ENCODE measurements at places on chromosomes 2 and 18. TPM values are rescaled to one million over a fixed set of nuclear protein-coding genes. Genes with fewer than 3 reads are reported as not detected.

TET3 gene
- total RNA-seq, result 10.8 TPM

PAIP2B gene
- total RNA-seq, result 8.6 TPM

IL36B gene
- not detected for total RNA-seq

RNU2-63P gene
- not detected for total RNA-seq

UGT1A10 gene
- total RNA-seq, result not detected

OSBPL6 gene
- total RNA-seq, result 2.3 TPM

ALPP gene
- not detected for total RNA-seq

SEPTIN10 gene
- 71.6 TPM for total RNA-seq

- H3K4me1 ChIP-seq, result no peaks in the 10 kb centered on the region
- no peaks in the 10 kb centered on the region for H3K36me3 ChIP-seq
- H3K4me3 ChIP-seq, result no peak overlapping the region
- H3K27me3 ChIP-seq, result no peaks in the 10 kb centered on the region
These were observed 66.8 kb upstream of the ASAP2 start for GRCh38 chr2:9139491-9140443.

- no peaks in the 10 kb centered on the region for H3K4me1 ChIP-seq
- no peaks in the 10 kb centered on the region for H3K36me3 ChIP-seq
- no peaks in the 10 kb centered on the region for H3K27me3 ChIP-seq
- no peak for DNase-seq
These were observed 251.9 kb upstream of the CHAC2 start for GRCh38 chr2:53515435-53516332.

- no peaks in the 10 kb centered on the region for H3K4me1 ChIP-seq
- no peak for DNase-seq
- no peaks in the 10 kb centered on the region for H3K36me3 ChIP-seq
- H3K4me3 ChIP-seq, result no peak overlapping the region
- H3K27ac ChIP-seq, result no peak overlapping the region
- no peaks in the 10 kb centered on the region for H3K27me3 ChIP-seq
These were observed 1389.7 kb downstream of the DSC3 start for GRCh38 chr18:29652797-29653196.

GRCh38 chr2:160349306-160349705 is 144.3 kb downstream of the RBMS1 start:
- peaks cover 15% of the 10 kb centered on the region for H3K4me1 ChIP-seq
- H3K27ac ChIP-seq, result no peak overlapping the region
- DNase-seq, result no peak
- no peaks in the 10 kb centered on the region for H3K27me3 ChIP-seq

- peak overlapping the region; percentile 62 for H3K27ac ChIP-seq
- no peaks in the 10 kb centered on the region for H3K27me3 ChIP-seq
- peak; percentile 52 for DNase-seq
- H3K36me3 ChIP-seq, result peaks cover 4% of the 10 kb centered on the region
- peak overlapping the region; percentile 62 for H3K4me3 ChIP-seq
- peaks cover 14% of the 10 kb centered on the region for H3K4me1 ChIP-seq
These were observed 423 bp upstream of the TTC27 start for GRCh38 chr2:32627441-32627813.

GRCh38 chr2:234292205-234292961 is 204.5 kb downstream of the ARL4C start:
- H3K36me3 ChIP-seq, result no peaks in the 10 kb centered on the region
- DNase-seq, result no peak
- H3K4me1 ChIP-seq, result no peaks in the 10 kb centered on the region
- no peak overlapping the region for H3K4me3 ChIP-seq
- H3K27me3 ChIP-seq, result no peaks in the 10 kb centered on the region

GRCh38 chr2:88857951-88858411 is 166.5 kb downstream of the RPIA start:
- H3K36me3 ChIP-seq, result no peaks in the 10 kb centered on the region
- DNase-seq, result no peak
- H3K4me1 ChIP-seq, result peaks cover 6% of the 10 kb centered on the region
- H3K27me3 ChIP-seq, result no peaks in the 10 kb centered on the region

- H3K27me3 ChIP-seq, result no peaks in the 10 kb centered on the region
- H3K4me3 ChIP-seq, result no peak overlapping the region
- no peaks in the 10 kb centered on the region for H3K4me1 ChIP-seq
- no peak for DNase-seq
- no peak overlapping the region for H3K27ac ChIP-seq
These were observed 321.6 kb downstream of the STK39 start for GRCh38 chr2:167925758-167926157.

DNA sequence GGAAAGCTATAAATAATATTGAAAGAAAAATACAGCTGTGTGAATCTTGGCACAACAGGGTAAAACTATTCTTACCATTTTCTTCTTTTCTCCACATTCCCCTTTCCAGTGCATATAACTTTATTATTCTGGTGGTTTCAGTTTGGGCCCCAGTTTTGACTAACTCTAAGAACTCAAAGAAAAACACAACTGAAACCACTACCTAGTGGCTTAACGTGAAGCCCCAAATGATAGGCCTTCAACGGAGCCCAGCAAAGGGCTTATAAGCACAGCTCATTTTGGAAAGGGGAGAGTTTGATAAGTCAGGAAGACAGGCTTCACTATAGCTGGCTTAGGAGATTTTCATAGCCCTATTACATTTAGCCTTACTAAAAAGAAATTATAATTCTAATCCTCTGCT is 62.4 kb downstream of the PPP1R1C start:
- no peak for DNase-seq
- no peaks in the 10 kb centered on the region for H3K36me3 ChIP-seq
- H3K4me3 ChIP-seq, result no peak overlapping the region
- no peak overlapping the region for H3K27ac ChIP-seq

DNA sequence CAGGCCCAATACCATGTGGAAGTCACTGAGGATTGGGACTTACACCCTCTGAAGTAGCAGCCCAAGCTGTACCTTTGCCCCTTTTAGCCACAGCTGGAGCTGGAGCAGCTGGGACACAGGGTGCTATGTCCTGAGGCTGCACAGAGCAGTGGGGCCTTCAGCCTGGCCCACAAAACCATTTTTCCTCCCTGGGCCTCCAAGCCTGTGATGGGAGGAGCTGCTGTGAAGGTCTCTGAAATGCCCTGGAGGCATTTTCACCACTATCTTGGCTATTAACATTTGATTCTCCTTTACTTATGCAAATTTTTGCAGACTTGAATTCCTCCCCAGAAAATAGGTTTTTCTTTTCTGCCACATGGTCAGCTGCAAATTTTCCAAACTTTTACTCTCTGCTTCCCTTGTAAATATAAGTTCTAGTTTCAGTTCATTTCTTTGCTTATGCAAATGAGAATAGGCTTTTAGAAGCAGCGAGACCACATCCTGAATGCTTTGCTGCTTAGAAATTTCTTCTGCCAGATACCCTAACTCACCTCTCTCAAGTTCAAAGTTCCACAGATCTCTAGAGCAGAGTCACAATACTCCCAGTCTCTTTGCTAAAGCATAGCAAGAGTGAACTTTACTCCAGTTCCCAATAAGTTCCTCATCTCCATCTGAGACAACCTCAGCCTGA is 213.8 kb upstream of the MGAT5 start:
- H3K27ac ChIP-seq, result no peak overlapping the region
- DNase-seq, result no peak
- H3K4me3 ChIP-seq, result no peak overlapping the region
- no peaks in the 10 kb centered on the region for H3K4me1 ChIP-seq
- H3K27me3 ChIP-seq, result no peaks in the 10 kb centered on the region
- H3K36me3 ChIP-seq, result no peaks in the 10 kb centered on the region

DNA sequence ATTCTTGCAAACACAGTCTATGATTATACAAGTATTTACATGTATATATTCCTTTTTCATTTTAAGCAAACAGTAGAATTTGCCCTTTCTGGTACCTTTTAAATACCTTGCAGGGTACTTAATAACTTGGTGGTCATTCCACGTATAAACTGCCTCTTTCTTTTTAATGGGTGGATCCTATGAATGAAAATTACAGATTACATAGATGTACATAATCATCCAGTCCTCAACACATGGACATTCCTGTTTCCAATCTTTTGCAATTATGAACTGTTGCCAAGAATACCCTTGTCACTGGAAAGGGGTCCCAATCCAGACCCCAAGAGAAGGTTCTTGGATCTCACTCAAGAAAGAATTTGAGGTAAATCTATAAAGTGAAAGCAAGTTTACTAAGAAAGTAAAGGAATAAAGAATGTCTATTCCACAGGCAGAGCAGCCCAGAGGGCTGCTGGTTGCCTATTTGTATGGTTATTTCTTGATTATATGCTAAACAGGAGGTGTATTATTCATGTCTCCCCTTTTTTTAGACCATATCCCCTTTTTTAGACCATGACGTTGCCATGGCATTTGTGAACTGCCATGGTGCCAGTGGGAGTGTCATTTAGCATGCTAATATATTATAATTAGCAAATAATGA is 7.7 kb upstream of the CCNT2 start:
- no peak for DNase-seq
- H3K36me3 ChIP-seq, result no peaks in the 10 kb centered on the region
- H3K4me3 ChIP-seq, result no peak overlapping the region
- no peaks in the 10 kb centered on the region for H3K27me3 ChIP-seq
- H3K4me1 ChIP-seq, result peaks cover 4% of the 10 kb centered on the region

DNA sequence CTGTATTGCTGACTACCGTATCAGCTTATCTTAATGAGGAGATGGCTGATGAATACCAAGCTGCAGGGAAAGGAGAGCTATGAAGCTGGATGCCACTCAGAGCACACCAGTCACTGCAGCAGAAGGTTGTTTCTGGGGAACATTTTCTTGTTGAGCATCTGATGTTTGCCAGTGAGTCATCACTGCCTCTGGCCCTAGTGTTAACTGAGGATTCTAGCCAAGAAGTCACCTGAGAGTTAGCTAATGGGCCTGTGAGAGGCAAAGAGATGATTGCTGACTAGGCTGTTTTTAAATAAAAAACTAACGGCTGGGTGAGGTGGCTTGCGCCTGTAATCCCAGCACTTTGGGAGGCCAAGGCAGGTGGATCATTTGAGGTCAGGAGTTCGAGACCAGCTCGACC is 37.9 kb downstream of the CCDC150 start:
- no peak overlapping the region for H3K4me3 ChIP-seq
- no peak for DNase-seq
- H3K36me3 ChIP-seq, result no peaks in the 10 kb centered on the region
- no peaks in the 10 kb centered on the region for H3K27me3 ChIP-seq
- no peaks in the 10 kb centered on the region for H3K4me1 ChIP-seq
- H3K27ac ChIP-seq, result no peak overlapping the region

- no peaks in the 10 kb centered on the region for H3K4me1 ChIP-seq
- H3K36me3 ChIP-seq, result no peaks in the 10 kb centered on the region
- no peak overlapping the region for H3K4me3 ChIP-seq
- no peak for DNase-seq
These were observed 131.0 kb downstream of the ALPK2 start for GRCh38 chr18:58497845-58498244.

GRCh38 chr2:190903693-190904450 is 23.3 kb downstream of the GLS start:
- no peak overlapping the region for H3K4me3 ChIP-seq
- H3K27ac ChIP-seq, result no peak overlapping the region
- H3K36me3 ChIP-seq, result no peaks in the 10 kb centered on the region
- no peak for DNase-seq
- no peaks in the 10 kb centered on the region for H3K27me3 ChIP-seq
- H3K4me1 ChIP-seq, result no peaks in the 10 kb centered on the region

- no peak overlapping the region for H3K27ac ChIP-seq
- no peaks in the 10 kb centered on the region for H3K36me3 ChIP-seq
- H3K27me3 ChIP-seq, result no peaks in the 10 kb centered on the region
- no peaks in the 10 kb centered on the region for H3K4me1 ChIP-seq
- no peak overlapping the region for H3K4me3 ChIP-seq
These were observed 204.7 kb upstream of the PID1 start for GRCh38 chr2:229475778-229476177.

DNA sequence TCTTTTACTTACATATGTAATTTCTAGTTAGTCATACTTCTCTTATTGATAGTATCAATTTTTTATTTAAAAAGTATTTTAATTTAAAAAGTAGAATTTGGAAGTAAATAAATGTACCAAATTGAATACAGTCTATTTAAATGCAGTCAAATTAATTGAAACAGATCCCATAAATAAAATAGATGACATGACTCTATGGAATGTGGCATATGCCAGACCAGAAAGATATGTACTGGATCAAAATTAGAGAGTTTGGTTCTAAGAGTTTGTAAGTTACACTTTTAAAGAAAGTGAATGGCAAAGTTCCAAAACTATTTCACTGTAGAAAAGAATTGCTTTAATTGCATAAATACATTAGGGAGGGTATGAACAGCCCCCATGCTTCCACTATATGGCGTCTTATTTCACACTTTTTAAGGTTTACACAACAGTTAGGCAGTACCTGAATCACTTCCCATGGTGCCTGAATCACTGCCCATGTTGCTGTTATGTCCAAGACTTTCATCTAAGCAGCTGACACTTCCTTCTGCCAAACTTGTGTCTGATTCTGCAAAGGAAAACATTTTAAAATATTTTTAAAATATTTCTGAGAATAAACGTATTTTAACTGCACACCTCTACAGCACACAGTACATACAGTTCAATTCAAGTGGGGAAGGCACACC is 25.2 kb downstream of the IFIH1 start:
- no peak overlapping the region for H3K4me3 ChIP-seq
- DNase-seq, result no peak
- H3K36me3 ChIP-seq, result no peaks in the 10 kb centered on the region
- H3K27ac ChIP-seq, result no peak overlapping the region
- no peaks in the 10 kb centered on the region for H3K27me3 ChIP-seq
- no peaks in the 10 kb centered on the region for H3K4me1 ChIP-seq

GRCh38 chr2:136916131-136916530 is 150.8 kb downstream of the THSD7B start:
- H3K36me3 ChIP-seq, result no peaks in the 10 kb centered on the region
- H3K27ac ChIP-seq, result no peak overlapping the region
- no peak for DNase-seq
- no peaks in the 10 kb centered on the region for H3K4me1 ChIP-seq
- no peaks in the 10 kb centered on the region for H3K27me3 ChIP-seq

- H3K27ac ChIP-seq, result no peak overlapping the region
- no peaks in the 10 kb centered on the region for H3K36me3 ChIP-seq
- no peaks in the 10 kb centered on the region for H3K27me3 ChIP-seq
- peaks cover 9% of the 10 kb centered on the region for H3K4me1 ChIP-seq
- H3K4me3 ChIP-seq, result no peak overlapping the region
These were observed 314.8 kb downstream of the MYCN start for GRCh38 chr2:16255120-16255519.

- H3K4me3 ChIP-seq, result no peak overlapping the region
- H3K4me1 ChIP-seq, result no peaks in the 10 kb centered on the region
These were observed 10.9 kb upstream of the CDH20 start for GRCh38 chr18:61322265-61322873.

GRCh38 chr2:107174171-107174570 is 288.2 kb upstream of the ST6GAL2 start:
- DNase-seq, result no peak
- H3K4me3 ChIP-seq, result no peak overlapping the region
- no peak overlapping the region for H3K27ac ChIP-seq

All from thyroid gland (tissue), 4 donors.